ENCODE measurements at places on chromosomes 6 and 20.

GRCh38 chr6:53750052-53750650 is 44.7 kb upstream of the LRRC1 start:
- DNase-seq: no peak

DNA sequence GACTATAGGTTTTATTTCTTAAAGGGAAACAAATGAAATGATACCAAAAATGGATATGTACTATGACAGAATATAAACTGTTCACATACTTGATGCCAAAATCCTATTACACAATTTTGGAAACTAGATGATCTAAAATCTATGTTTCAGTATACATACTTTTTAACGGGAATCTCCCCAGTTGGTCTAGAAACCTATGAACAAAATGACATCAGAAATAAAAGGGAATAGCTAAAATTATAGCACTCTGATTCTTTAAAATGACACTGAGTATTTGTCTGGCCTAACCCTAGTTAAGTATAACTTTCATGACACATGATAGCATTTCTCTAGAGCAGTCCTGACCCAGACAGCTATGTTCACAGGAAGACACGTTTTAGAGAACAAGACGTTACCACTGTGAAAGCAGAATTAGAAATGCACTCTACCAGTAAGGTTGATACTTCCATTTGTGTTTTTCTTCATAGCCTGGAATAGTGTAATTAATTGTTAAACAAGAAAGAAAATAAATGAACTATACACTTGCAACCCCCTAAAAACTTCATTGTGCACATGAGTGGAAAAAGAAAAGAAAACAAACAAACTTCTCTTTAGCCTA is 3.3 kb downstream of the OSER1 start:
- no peak for DNase-seq

DNA sequence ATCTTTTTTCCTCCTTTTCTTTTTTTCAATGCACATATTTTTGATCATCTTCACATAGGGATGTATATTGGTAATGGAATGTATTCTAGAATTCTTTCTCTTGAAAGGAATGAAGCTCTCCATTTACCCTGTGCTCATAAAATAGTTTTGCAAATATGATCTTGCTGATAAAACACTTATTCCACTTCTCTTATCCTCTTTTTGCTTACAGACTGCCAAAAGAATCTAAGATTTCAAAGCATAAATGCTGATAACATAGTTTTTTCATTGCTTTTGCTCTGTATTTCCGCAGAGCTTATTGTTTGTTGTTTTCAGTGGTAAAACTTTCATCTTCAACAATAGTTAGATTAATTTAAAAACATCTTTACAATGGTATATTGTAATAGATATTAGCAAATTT is 350.5 kb downstream of the PAX1 start:
- DNase-seq: no peak

GRCh38 chr20:48467622-48468021 is 360.2 kb downstream of the PREX1 start:
- no peak for DNase-seq

DNA sequence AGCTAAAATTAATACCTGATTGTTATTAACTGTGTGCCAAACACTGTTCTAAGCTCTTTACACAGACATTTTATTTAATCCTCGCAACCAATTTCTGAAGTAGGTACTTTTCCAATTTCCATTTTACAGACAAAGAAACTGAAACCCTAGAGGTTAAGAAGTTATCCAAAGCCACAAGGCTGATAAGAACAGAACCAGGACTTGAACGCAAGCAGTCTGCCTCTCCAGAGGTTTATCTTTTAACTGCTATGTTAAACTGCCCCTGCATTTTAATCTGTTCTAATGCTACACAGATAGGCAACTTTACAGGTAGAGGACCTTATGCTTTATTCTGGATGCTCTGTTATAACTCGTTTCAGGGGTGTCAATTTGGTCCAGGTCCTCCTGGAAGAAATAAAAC is 118.2 kb downstream of the SLC16A10 start:
- no peak for DNase-seq

DNA sequence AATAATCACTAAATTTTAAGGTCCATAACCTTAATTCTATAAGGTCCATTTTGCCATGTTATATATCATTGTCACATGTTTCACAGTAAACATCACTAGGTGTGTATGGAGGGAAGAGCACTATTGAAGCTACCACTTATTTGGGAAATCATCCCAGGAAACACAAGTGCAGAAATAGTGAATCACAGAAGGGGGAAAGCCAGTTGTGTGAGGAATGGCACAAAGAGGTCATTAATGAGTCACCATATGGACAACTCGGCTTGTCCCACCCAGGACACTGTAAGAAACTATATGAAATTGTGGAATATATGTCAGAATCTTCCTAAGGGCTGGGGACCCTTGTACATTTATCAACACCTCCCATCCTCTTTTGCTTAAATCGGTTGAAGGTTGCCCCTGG is 13.7 kb downstream of the BTN3A1 start:
- DNase-seq: no peak

GRCh38 chr6:147942363-147942762 is 400.3 kb upstream of the SASH1 start:
- no peak for DNase-seq

GRCh38 chr6:3314176-3314575 is 55.4 kb downstream of the PSMG4 start:
- DNase-seq: no peak
